ENCODE measurements at places on chromosomes 13 and 19. TPM values are rescaled to one million over a fixed set of nuclear protein-coding genes. Genes with fewer than 3 reads are reported as not detected.

PGLYRP2 gene
- total RNA-seq = not detected

PBX4 gene
- 3.1 TPM for total RNA-seq

LRRC63 gene
- not detected for total RNA-seq

IRGQ gene
- 17.3 TPM for total RNA-seq

KLK10 gene
- 14.2 TPM for total RNA-seq

PCDH17 gene
- 7.9 TPM for total RNA-seq

RNF113B gene
- total RNA-seq = not detected

CRX gene
- not detected for total RNA-seq

HRC gene
- 0.74 TPM for total RNA-seq

SLC17A7 gene
- 1.0 TPM for total RNA-seq

GFY gene
- not detected for total RNA-seq

ZNF45 gene
- 5.4 TPM for total RNA-seq

AP3D1 gene
- total RNA-seq = 76.2 TPM

FGF22 gene
- not detected for total RNA-seq

LYPD5 gene
- 1.1 TPM for total RNA-seq

KIR2DL1 gene
- not detected for total RNA-seq

ZNF583 gene
- 3.2 TPM for total RNA-seq
